Naive B cell (primary cell): ENCODE measurements at places on chromosomes 7 and 10.
A peak's percentile ranks its signal among the peaks of the same experiment; 100 is the strongest.

DNA sequence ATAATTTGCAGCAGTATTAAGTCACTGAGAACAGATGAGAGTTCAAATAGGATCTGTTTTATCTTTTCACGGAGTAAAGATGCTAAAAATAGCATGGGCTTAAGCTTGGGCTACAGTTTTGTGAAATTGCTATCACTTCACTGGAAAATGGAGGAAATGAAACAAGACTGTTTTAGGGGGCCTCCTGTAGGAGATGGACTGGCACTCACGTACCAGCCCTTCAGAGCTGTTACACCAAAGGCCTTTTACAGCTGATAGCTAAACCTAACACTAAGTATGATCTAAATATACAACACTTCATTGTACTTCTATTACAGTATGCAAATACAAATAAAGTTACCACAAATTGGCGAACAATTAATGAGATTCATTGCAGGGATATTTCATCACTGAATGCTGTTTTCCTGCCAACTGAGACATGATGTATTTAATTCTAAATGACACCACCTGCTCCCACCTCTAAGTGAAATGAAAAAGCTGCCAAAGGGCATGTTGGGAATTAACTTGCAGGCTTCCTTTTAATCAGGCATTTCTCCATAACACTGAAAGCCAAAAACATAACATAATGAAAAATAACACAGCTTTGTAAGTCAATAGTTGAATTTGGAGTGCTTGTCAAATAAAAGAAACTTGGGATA lies 304.5 kb upstream of the LRRN3 start:
- DNase-seq, result no peak

DNA sequence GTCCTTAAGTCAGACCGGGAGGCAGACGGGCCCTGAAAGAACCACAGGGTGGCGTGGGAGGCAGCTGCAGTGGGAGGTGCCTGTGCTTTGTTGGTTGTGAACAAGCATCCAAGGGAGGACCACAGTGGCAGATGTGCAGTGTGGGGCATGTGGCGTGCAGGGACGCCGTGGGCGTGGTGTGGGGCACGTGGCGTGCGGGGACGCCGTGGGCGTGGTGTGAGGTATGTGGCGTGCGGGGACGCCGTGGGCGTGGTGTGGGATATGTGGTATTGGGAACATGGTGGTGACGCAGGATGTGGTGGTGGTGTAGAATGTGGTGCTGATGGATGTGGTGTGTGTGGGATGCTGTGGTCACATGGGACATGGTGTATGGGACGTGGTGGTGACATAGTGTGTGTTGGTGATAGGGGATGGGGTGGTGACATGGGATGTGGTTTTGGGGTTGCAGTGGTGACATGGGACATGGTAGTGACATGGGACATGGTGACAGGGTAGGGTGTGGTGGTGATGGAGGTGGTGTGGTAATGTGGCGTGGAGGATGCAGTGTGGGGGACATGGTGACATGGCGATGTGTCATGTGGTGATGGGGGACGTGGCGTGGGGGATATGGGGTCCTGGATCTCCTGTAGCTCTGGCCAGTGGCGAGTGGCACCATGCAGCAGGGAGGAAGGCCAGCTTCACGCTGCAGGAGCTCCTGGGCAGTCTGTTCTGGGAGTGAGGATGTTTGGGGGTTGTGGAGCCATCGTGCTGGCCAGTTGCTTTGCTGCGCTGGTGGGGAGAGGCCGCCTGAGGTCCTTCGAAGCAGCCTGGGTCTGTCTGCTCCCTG lies 78.8 kb downstream of the INPP5A start:
- no peak for DNase-seq

DNA sequence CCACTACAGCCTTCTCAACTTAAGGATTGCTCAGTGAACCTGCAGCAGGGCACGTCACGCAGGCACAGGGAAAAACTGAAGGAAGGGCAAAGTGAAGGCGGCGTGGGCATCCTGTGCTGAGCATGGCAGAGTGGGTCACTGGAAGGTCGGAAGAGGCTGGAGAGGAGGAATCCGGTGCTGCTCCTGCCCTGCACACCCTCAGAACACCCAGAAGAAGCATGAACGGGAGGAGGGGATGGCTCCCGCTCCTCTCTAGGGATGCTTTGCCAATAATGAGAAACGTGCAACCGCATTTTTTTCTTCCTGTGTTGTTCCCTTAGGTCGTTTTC lies 175.1 kb downstream of the TNS3 start:
- no peak for DNase-seq

DNA sequence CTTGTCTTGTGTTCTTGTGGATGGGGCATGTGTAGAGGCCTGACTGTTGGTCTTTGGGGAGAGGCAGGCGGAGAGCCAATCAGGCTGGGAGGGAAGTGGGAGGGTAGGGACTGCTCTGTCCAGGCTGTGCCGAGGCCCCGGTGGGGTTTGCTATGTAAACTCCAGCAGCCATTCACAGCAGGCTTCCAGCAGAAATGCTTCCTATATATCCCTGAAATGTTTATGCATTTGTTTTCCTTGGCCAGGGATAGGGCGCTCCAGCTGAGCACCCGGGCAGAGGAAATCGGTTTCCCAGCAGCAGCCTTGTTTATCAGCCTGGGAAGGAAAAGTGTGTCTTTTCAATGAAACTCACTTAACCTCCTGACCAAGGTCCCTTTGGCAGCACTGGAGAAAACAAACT lies 18.3 kb upstream of the AQP1 start:
- no peak for DNase-seq

- peak; percentile 63 for DNase-seq
Observed at GRCh38 chr7:74401137-74401859, 52.4 kb upstream of the GTF2IRD1 start.

DNA sequence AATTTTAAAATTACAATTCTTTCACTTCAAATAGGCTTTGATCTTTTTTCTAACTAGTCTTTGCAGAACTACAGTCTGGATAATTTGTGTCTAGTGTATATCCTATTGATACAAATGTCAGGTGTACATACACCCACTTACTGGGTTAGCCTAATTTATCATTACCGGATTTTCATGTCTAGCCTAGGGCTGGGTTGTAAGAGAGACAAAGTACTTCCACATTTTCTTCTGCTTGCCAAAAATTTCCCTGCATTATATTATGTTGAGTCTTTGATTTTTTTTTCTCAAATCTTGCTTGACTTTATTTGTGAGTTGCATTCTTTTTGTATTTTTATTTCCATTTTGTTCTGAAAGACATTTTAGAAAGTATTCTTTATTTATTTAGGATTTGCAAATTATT lies 284.8 kb upstream of the FZD8 start:
- DNase-seq, result no peak

- DNase-seq, result no peak
Observed at GRCh38 chr7:127976738-127977120, 54.5 kb downstream of the LRRC4 start.

DNA sequence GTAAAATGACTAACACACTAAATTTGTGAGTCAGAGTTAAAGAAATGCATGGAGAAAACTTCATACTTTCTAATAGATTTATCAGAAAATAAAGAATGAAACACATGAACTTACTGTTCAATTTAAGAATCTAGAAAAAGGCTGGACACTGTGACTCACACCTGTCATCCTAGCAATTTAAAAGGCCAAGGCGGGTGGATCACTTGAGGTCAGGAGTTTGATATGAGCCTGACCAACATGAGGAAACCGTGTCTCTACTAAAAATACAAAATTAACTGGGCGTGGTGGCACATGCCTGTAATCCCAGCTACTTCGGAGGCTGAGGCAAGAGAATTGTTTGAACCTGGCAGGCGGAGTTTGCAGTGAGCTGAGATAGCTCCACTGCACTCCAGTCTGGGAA lies 1106.2 kb upstream of the LRRN3 start:
- DNase-seq, result no peak
